ENCODE measurements at places on chromosomes 5 and 9.

GRCh38 chr5:60738461-60738860 is 38.5 kb upstream of the DEPDC1B start:
- no peak for DNase-seq

DNA sequence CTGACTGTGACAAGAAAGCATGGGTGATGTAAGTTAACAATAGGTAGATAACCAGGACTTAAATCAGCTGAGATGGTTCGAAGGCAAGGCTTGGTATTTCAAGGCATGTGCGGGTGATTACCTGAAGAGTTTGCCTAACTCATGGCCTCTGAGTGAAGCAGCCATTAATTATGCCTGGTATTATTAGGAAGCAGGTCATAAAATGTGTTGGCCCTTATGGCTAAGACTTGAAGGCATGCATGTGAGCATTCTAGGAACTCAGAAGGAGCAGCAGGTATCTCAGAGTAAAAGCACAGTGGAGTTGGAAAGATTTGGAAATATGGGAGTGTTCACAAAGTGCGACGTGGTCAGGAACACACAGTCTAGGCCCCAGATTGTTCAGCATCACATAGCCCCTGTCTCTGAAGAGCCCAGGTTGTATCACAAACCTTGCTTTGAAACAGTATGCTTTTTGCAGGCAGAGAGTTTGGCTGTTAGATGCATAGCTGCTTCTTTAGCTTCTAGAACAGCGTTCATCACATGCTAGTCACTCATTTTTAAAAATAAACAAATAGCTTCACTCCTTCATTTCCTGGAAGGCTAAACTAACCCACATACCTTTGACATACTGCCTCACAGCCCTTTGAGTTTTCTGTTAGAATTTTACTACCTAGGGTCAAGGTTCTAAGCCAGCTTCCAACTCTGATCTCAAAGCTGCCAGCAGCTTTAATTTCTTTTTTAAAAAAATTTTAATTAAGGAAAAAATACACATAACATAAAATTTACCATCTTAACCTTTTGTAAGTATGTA is 2.1 kb downstream of the HEXB start:
- no peak for DNase-seq

- no peak for DNase-seq
These were observed 9.8 kb downstream of the ACTL7B start for GRCh38 chr9:108845947-108846346.

DNA sequence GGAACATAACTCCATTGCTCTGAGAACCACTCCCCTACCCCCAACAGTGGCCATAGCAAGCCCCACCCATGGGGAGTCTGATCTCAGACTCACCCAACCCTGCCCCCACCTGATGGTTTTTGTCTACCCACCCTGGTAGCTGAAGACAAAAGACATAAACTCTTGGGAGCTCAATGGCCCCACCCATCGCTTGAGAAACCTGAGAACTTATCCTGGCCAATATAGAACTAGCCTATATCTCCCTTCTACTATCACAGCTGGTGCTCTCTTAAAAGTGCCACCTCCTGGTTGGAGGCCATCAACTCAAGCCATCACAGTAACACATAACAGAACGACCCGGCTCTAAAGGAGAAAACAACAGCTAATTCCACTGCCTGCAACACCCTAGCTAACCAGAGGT is 47.9 kb upstream of the SNAPC3 start:
- no peak for DNase-seq

GRCh38 chr9:133428617-133429101 is 6.5 kb downstream of the ADAMTS13 start:
- DNase-seq, result no peak

- DNase-seq, result no peak
These were observed 202.6 kb downstream of the SEMA5A start for GRCh38 chr5:9343146-9343850.

GRCh38 chr5:78253201-78253600 is 41.3 kb downstream of the AP3B1 start:
- no peak for DNase-seq

GRCh38 chr9:136474021-136474640 is 8.7 kb downstream of the SEC16A start:
- DNase-seq, result no peak

GRCh38 chr9:101737165-101737704 is 1.2 kb downstream of the GRIN3A start:
- DNase-seq, result no peak

GRCh38 chr5:168174376-168174775 is 117.1 kb upstream of the WWC1 start:
- no peak for DNase-seq

DNA sequence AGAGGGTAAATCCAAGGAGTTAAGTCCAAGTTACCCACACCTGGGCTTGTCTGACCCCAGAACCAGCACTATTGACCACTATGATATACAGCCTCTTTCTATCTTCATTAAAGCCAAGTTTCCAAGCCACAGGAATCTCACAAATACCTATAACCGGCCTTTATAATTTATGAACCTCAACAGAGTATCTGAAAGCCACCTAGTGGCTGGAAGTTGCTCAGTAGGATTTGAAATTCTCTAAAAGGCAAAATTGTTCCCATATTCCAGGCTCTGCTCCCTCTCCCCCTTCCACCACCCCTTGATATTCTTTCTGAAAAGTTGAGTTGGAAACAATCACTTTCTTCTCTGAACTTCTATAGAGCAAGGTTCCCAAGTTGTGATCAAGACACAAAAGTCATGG is 106.4 kb upstream of the GPR151 start:
- no peak for DNase-seq

- DNase-seq, result peak; percentile 36
These were observed at the start of gene PCDHB3 for GRCh38 chr5:141100243-141100805. Gene PCDHB3, plus strand, starts transcription at chr5:141100473. Its CDS starts 177 bp downstream, at chr5:141100650.
